ENCODE measurements at places on chromosomes 12 and 14.

GRCh38 chr12:10397296-10397695 is 7.5 kb upstream of the KLRK1 start:
- DNase-seq: no peak

DNA sequence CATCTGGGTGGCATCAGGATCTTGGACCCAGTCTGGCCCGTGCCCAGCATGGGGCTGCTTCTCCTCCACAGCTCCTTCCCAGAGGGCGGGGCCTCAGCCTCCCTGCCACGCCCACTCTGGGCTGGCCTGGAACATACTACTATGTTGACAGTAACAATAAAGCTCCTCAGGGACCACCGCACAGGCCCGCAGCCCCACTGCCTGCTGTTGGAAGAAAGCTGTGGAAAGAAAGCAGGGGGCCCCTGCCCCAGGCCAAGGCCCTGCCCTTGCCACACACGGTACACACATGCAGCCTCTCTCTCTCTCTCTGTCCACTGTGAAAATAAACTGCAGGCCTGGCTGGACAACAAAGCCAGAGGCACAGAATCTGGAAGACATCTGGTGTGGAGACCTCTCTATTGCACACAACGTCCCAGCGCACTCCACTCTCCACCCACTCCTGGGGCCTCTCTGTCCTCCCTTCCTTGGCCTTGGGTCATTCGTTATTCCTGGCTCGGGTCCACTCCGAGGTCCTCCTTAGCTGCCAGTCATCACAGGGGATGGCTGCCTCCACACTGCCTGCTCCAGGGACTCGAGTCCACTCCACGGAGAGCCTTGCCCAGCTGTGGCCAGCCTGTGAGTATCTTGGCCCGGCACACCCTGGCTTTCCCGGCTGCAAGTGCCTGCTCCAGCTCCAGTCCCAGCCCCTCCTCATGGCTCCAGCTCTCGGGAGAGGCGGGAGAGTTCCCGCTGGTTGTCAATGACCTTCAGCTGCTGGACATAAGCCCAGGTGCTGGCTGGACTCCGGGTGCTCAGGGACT is 11.8 kb upstream of the ENDOU start:
- DNase-seq: no peak

DNA sequence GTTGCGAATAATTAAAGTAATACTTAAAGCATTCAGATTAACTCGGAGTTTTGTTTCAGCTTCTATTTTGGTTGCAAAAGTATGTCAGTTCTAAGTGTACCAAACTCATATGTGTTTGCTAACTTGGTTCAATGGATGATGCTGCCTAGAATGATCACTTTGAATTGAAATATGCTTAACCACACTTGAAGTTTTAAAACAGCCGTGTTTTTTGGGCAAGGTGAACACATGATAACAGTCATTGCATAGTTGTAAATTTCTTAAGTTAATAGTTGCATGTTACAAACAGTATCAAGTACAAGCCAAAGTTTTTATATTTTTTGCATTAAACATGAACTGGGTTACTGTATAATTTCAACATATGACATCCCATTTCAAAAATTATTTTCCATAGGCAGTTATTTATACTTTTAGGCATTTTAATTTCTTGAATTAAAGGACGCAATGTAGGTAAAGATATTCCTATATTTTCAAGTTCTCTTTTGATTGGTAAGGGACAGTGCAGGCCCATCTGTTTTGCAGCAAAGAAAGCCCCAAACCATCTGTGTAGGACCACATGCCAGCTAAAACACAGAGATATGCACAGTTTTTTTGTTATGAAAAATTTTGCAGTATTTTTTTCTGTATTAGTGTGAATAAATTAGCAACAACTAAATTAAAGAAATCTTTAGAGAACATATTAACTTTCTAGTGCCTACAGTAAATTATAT is 575.5 kb downstream of the PRKD1 start:
- no peak for DNase-seq

- no peak for DNase-seq
These were observed 10.5 kb downstream of the FMNL3 start for GRCh38 chr12:49696723-49697122.

- DNase-seq: no peak
These were observed 36.6 kb downstream of the MAX start for GRCh38 chr14:65065719-65066118.

DNA sequence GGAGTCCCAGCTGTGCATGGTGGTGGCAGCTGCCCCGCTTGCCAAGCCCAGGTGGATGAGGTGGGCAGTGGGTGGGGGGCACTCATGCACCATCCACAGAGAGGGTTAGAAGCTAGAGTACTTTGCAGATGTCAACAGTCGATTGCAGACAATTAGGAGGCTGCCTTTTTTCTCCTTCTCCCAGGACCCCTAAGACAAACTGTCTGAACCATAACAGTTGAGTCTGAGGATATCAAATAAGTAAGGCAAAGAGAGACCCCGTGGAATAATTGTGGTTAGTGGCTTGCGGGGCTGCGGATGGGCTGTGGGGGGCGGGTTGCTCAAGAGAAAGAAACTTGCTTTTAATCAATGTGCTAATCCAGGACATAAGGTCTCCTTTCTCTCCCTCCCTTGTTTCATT is 926.2 kb downstream of the VRK1 start:
- DNase-seq: no peak

GRCh38 chr12:66115071-66115600 is 15.4 kb downstream of the LLPH start:
- no peak for DNase-seq

DNA sequence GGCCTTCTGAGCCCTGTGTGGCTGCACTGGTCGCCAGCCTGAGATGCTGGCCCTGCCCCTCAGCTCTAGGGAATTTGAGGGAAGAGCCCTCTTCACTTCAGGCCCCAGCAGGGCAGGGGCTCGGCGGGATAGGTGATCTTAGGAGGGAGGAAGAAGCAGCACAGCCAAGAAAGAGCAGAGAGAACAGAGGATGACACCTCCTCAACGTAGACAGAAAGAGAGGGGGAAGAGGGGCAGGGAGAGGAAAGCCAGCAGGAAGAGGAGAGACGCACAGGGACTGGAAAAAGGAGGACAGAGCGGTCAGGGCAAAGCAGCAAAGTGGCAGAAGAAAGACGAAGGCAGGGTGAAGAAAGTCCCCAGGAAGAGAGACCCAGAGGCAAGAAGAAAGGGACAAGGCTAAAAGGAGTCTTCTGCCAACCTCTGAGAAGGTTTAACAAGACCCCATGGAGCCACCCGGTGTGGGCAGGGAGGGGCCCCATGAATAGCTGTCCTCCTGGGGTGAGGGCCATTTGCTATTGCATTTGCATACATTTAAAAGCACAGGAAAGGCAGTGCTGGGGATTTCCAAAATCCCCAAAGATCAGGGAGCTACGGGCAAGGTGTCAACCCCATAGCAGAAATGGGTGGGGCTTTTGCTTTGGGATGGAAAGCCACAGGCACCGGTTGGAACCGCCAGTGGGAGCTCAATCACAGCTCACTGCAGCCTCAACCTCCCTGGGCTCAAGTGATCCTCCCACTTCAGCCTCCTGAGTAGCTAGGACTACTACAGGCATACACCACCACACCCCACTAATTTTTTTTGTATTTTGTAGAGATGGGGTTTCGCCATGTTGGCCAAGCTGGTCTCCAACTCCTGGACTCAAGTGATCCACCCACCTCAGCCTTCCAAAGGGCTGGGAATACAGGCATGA is 22.7 kb downstream of the CMKLR1 start:
- DNase-seq: peak; percentile 62

GRCh38 chr14:52974406-52974805 is 23.6 kb upstream of the FERMT2 start:
- DNase-seq: no peak

- no peak for DNase-seq
These were observed 25.5 kb downstream of the ZC2HC1C start for GRCh38 chr14:75094896-75095295.

DNA sequence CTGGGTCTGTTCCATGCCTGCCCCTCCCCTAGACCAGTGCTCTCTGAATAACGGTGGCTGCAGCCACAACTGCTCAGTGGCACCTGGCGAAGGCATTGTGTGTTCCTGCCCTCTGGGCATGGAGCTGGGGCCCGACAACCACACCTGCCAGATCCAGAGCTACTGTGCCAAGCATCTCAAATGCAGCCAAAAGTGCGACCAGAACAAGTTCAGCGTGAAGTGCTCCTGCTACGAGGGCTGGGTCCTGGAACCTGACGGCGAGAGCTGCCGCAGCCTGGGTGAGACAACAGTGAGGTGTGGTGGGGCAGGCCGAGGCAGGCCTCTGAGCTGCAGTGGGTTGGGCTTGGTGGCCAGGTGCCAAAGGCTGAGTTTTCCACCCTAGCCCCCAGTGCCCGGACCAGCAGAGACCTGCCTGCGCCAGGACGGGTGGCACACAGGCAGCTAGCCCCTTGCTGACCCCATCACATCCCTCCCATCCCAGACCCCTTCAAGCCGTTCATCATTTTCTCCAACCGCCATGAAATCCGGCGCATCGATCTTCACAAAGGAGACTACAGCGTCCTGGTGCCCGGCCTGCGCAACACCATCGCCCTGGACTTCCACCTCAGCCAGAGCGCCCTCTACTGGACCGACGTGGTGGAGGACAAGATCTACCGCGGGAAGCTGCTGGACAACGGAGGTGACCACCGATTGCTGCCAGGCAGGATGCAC is 28.2 kb upstream of the LRP1-AS start:
- peak; percentile 61 for DNase-seq

GRCh38 chr14:84298663-84299195 is 1231.2 kb upstream of the FLRT2 start:
- no peak for DNase-seq

DNA sequence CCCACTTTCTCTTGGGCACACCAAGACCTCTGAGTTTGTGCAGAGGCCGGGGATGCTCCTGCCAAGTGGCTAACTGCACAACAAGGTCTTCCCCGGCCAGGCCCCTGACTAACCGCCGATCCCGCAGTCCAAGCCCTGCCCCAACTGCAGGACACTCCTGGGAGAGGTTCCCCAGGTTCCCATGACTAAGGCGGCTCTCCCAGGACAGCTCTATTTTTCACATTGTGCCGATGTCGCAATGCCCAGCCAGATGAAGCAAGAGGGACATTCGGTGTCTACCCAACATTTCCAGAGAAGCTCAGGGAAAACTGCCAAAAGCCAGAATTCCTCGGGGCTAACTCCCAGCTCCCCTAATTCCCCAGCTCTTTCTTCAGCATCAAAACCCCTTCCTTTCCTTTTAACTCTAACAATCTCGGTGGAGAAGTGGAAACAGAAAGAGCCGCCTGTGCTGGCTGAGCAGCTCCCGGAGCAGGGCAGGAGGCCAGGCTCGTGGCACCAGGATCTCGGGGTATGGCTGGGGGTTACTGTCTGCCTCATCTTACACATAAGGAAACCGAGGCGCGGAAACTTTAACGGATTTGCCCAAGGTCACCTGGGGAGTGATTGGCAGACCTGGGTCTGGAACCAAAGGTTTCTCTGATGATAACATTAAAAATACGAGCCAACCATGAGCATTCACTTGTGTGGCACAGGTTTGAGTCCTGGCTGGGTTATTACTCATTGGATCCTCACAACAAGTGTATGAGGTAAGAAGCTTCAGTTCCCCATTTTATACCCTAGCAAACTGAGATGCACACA is 318.2 kb downstream of the BCL11B start:
- peak; percentile 87 for DNase-seq

- peak; percentile 65 for DNase-seq
These were observed 348.4 kb downstream of the BCAT1 start for GRCh38 chr12:24600551-24600950.

- no peak for DNase-seq
These were observed 143.3 kb downstream of the APAF1 start for GRCh38 chr12:98788396-98788795.

GRCh38 chr14:95522556-95522955 is 6.1 kb upstream of the SYNE3 start:
- DNase-seq: peak; percentile 58

- no peak for DNase-seq
These were observed 8.8 kb upstream of the PHC1 start for GRCh38 chr12:8905546-8905945.

GRCh38 chr12:56633468-56634241 is 3.5 kb upstream of the BAZ2A start:
- DNase-seq: no peak

DNA sequence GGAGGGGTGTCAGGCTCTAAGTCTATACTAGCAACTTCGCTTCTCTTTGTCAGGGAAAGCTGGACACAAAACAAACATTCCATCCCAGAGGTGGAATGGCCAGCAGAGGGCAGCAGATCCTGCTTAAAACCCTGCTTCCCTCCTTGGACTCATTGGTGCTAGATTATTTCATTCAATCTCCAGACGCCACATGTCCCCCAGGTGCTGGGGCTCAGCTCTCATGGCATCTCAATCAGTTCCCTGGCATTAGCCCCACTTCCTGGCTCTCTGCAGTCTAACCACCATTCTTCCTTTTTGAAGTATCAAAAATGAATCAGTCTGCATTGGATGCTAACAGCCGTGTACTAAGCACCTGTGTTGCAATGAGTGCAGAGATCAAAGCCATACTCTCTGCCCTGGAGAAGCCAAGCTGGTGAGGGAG is 8.1 kb upstream of the PPP1R1A start:
- peak; percentile 44 for DNase-seq

DNA sequence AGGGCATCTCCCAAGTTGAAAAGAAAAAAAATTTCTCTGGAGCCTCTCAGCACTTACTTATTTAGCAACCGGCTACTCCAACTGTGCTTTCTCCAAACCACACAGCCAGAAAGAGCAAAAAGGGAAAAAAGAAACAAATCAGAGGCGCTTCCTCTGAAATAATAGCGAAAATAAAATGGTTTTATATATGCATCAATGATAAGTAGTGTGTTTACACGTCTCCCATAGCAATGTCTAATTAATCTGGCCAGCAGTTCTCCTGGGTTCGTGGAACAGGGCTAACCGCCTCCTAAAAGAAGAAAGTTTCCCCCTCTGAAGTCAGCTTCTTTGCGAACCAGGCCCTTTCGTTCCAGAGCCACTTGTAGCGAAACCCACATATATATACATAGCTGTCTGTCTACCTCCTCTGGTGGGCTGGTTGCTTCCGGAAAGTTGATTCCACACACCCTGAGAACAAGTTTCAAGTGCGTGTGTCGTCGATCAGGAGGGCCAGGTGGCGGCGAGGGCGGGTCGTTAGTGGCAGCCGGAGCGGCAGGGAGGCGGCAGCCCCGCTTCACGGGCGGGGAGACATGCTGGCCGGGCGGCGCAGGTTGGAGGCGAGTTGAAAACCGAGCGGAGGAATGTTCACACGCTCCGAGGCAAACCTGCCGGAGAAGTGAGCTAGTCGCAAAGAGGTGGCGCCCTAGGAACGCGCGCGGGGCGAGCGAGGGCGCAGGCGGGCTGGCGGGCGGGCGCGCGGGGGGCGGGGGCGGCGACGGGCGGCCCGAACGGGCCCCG is 2.7 kb downstream of the PTHLH start:
- no peak for DNase-seq

GRCh38 chr14:36718216-36718615 is 56.6 kb downstream of the PAX9 start:
- no peak for DNase-seq

GRCh38 chr12:64782191-64782876 is 23.1 kb upstream of the GNS start:
- DNase-seq: peak; percentile 74

- no peak for DNase-seq
These were observed 55.9 kb upstream of the SRSF5 start for GRCh38 chr14:69711065-69711464.

GRCh38 chr12:93139028-93139665 is 210.1 kb upstream of the EEA1 start:
- DNase-seq: peak; percentile 88

Data from CD14-positive monocyte (primary cell).